Epithelial cell of proximal tubule (primary cell): ENCODE measurements at places on chromosomes 3 and 15.
A peak's percentile ranks its signal among the peaks of the same experiment; 100 is the strongest.

DNA sequence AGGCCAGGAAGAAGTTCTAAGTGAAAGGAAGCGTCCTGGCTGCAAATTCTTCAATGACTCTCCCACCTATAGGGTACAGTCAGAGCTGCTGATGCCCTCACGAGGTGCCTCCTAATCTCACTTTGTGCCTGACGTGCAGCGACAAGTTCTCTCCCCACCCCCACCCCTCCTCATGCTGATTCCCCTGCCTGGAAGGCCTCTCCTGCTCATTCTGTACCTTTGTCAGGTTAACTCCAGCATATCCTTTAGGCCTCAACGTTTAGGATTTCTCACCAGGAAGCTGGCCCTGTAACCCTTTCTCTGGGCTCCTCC lies 25.0 kb downstream of the SLC12A8 start:
- DNase-seq = no peak

DNA sequence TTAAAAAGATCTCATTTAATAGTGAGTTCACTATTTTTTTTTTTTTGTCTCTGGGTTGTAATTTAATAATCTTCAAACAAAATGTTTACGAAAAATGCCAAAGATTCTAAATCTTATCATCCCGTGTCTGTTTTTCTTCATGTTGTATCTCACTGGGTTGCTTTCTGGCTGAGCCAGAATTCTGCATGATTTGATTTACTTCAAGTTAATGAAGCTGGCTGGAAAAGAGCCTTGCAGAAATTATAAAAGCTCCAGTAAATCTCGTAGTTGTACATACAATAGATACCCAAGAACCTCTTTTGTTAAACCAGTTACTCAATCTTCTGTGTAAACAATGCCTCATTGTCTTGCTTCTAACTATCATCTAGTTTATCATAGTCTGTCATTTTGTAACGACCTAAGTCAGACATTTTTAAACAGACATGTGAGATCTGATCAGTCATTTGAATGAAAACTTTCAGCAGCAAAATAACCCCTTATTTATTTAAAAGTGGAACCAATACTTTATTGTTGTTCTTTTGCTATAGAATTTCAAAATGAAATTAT lies 249.0 kb downstream of the MCTP2 start:
- DNase-seq = no peak

DNA sequence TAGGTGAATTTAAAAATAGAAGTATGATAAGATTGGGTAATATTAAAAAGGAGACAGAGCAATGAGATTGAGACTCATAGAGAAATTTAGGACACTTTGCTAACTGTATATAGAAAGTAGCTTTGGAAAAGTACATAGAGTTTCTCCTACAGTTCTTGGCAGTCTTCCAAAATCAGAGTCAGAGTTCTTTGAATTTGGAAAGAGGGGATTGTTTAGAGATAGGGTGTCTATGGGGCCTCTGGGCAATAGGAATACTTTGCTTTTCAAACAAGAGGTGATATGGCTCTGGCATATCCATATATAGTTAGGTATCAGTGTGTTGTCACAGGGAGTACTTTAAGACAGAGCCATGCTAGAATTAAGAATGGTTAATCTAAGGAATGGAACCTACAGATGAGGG lies 477.1 kb upstream of the KCNMB2 start:
- DNase-seq = no peak

GRCh38 chr3:36416599-36416998 lies 36.3 kb downstream of the STAC start:
- no peak for DNase-seq

- no peak for DNase-seq
These were observed 111.1 kb upstream of the FOXB1 start for GRCh38 chr15:59892985-59893384.

GRCh38 chr15:73325191-73325861 lies 43.4 kb downstream of the HCN4 start:
- DNase-seq = no peak

- DNase-seq = peak; percentile 37
These were observed 251.9 kb downstream of the IGSF11 start for GRCh38 chr3:118782755-118783202.

DNA sequence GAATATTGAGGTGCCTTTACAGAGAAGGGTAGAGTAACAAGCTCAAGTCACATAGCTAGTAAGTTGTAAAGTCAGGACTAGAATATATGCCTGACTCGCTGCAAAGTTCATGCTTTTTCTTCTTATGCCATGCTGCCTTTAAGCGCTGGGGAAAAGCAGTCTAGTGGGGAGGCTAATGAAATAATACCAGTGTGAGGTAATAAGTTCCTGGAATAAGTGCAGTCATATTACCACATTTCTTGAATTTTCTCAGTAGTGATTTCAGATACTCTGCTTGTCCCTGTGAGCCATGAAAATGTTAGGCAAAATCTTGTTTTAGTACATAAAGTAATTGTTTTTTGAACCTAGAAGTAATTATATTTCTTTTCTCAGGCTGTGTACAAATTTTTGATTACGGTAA lies 71.8 kb downstream of the SYN2 start:
- no peak for DNase-seq

- DNase-seq = no peak
These were observed 49.0 kb downstream of the LARS2 start for GRCh38 chr3:45437383-45437782.

- no peak for DNase-seq
These were observed at the start of gene PXK for GRCh38 chr3:58332575-58333188. TSS of gene PXK (plus strand) at chr3:58332892. CDS start at chr3:58332989, 97 bp downstream.

- no peak for DNase-seq
These were observed 156.3 kb downstream of the MTHFS start for GRCh38 chr15:79740561-79740960.

DNA sequence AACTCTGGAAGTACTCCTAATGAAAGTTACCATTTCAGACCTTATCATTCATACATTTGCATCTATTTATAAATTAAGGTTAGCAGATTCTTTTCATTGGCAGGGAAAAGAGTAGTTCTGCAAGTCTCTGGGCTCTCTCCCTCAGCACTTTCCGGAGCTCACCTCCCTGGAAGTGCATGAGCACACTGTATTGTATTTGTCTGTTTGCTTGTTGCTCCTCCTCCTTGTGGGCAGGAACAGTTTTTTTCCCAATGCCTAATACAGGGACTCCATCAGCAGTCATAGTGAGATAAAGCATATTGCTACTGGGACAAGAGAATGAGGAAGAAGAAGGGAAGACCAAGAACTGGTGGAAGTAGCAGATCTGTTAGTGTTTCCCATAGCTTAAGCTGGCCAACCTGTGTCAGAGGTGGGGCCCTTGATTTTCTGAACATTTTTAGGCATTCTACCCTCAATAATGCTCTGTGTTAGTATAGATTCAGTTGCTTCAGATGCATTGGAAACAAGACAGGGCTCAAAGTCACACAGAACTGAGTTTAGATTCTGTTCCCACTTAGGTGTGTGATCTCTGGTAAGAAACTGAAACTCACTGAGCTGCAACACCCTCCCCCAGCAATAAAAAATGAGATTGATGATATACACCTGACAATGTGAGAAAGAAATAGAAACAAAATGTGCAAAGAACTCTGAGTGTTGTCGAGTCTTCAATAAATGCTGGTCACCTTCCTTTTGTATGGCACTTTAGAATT lies 407.8 kb downstream of the TUSC7 start:
- no peak for DNase-seq

GRCh38 chr15:31867536-31868442 lies 162.5 kb upstream of the CHRNA7 start:
- no peak for DNase-seq

DNA sequence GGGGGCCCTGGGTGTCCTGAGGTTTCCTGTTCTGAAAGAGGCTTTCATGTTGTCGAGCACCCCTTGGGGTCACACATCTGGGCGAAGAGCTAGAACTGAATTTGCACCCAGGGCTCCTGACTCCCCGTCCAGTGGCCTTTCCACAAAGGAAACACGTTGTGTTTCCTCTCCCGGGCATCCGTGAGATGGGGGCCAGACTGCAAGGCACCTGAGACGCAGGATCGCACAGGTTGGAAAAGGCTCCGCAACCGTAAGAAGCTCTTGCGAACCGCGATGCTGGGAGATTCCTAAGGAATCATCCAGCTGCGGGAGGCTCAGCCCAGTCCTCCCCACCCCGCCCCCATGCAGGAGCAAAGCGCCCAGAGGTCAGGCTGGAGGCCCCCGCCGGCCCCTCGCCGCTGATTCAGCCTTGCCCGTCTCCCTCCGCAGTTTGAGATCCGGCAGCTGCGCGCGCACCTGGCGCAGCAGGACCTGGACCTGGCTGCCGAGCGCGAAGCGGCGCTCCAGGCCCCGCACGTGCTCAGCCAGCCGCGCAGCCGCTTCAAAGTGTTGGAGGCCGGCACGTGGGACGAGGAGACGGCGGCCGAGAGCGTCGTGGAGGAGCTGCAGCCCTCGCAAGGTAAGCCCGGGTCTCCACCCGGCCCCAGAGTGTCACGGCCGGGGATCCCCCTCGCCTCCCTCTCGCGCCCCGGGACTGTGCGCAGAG lies 119.6 kb downstream of the ETFA start:
- no peak for DNase-seq

DNA sequence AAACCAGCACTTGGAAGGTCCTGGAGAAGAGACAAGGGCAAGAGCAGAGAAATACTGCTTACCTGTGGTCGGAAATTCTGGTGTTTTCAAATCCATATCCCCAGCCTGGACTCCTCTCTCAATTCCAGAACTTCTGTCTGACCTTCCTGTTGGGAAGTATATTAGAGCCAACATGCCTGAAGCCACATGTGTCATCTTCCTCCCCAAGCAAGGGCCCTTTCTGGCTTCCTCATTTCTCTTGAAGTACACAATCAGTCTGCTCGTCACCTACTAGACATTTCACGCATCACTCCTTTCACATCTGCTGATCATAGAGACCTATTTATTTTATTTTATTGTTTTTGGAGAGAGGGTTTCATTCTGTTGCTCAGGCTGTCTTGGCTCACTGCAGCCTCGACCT lies 8.4 kb downstream of the PARP14 start:
- no peak for DNase-seq

- peak; percentile 69 for DNase-seq
These were observed 55.8 kb downstream of the SEMA6D start for GRCh38 chr15:47773143-47773542.
